ENCODE measurements at places on chromosomes 7 and 10.

- DNase-seq, result no peak
Observed at GRCh38 chr10:71771204-71771603, 2.1 kb downstream of the VSIR start.

- DNase-seq, result no peak
Observed at GRCh38 chr7:23268746-23269145, 22.2 kb downstream of the GPNMB start.

DNA sequence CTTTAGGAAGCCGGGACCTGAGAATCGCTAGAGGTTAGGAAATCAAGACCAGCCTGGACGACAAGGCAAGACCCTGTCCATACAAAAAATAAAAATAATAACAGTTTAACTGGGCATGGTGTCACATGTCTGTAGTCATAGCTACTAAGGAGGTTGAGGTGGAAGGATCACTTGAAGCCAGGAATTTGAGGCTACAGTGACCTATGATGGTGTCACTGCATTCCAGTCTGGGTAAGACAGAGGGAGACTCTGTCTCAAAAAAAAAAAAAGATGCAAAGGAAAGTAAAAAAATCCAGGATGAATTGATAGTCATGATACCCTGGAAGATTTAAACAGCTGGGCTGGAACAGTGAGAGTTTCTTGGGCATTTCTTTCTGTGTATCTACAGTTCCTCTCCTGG, 463.2 kb downstream of the GALNT17 start:
- DNase-seq, result no peak

DNA sequence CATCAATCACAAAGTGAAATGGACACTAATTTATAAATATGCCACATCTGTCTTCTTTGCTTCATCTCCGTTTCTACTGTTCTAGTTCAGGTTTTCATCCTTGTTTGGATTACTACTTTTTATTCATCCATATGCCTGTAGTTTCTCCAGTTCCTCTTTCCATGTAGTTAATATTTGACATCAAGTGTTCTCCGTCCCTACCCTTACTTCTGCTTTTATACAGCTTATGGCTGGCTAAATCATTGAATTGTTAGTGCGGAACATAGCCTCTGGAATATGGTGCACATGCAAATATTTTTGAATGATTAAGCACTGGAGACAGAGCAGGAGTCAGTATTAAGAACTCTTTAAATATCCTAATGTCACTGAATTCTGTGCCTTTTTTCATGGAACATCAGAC, 230.0 kb upstream of the PPP1R3A start:
- DNase-seq, result no peak

- DNase-seq, result no peak
Observed at GRCh38 chr7:69398986-69399385, 199.3 kb upstream of the AUTS2 start.

DNA sequence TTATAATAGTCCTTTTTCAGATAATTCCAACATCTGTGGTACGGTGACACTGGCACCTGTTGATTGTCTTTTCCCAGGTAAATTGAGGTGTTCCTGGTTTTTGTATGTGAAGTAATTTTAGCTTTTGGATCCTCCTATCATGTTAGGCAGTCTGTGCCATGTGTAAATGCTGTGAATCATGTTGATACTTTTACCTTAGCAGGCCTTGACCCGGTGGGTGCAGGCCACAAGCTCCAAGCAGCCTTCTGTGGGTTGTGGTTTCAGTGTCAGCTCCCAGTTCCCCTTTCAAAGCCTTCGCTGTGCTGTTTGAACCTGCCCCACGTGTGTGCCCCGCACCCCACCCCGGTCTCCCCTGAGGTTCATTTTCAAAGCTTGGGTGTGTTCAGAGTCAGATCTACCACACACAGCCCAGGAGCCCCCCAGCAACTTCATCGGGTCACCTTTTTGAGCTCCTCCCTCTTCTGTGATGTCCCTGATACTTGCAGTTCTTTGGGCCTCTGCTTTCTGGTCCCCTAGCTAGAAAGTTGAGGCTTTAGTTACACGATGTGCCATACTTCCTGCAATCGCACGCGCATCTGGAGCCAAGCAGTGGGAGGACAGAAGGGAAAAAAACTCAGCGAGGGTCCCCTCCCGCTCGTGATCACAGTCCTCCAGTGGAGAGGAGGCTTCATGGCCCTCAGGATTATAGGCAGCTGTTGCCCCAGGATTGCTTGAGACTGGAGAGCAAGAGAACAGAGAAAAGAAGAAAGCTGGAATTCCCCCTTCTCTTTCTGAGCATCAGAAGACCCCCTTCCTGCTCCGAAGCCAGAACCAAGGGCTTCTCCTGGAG, 8.7 kb upstream of the BHLHA15 start:
- no peak for DNase-seq

DNA sequence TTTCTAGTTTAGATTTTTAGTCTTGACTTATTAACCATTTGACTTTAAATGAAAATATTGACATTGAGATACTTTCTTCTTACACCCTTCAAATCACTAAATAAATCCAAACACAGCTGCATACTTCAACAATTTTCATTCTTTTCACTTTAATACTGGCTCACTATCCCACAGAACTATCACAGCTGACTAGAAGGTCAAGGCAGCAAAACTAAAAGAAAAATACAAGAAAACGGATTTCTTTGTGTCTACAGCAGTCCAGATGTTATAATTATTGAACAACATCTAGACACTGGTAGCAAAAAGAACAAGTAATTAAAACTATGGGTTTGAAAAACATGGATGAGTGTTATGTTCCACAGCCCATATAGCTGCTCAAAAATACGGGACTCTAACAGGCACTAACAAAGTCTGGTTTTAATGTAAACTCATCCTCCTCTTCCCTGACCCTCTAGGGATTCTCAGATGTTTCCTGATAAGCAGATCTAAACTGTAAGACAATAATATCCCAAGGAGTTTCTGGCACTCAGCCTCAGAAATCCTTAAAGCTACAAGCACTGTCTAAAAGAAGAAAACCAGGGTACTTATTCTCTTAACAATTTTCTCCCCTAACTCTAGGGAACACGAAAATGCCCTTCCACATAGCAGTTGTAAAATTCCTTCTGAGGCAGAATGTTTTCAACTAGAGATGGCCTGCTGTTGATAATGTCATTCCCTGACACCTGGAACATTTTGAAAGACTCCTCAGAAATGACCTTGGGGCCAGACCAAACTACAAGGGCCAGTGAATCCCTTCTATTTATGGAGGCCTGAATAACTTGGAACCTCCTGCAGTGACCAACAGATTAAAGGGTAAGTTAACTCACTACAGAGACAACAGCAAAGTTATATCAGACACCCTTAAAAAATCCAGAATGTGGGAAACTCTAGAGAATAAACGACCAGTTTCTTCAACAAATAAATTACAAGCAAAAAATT, 12.8 kb downstream of the DNMBP start:
- no peak for DNase-seq

DNA sequence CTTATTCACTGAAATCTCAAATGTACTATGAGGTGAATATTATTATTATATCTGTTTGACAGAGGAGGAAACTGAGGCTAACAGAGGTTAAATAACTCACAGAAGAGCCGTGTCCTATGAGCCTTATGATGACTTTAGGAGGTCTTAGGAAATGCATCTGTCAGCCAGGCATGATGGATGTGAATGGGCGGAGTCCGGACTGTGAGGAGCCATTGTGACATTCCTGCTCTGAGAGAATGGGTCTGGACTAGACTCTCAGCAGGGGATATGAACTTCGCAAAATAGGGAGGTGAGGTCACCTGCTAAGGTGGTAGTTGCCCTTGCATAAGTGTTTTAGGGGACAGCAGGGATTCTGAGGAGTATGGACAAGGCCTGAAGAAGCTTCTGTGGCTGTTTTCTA, 153.6 kb downstream of the TMEM178B start:
- DNase-seq, result no peak

- peak; percentile 14 for DNase-seq
Observed at GRCh38 chr10:48839809-48840679, 99.6 kb downstream of the LRRC18 start.

- peak; percentile 80 for DNase-seq
Observed at GRCh38 chr10:35684586-35684985, 42.5 kb upstream of the FZD8 start.
